Stimulated activated CD4-positive, alpha-beta T cell treated with anti-CD3 and anti-CD28 coated beads, TNF-alpha, amount 100 ng/mL, for 4 hours (primary cell): ENCODE measurements at places on chromosomes 7 and 10.

GRCh38 chr7:13057462-13058200 is 370.2 kb downstream of the ARL4A start:
- DNase-seq, result no peak

GRCh38 chr7:21169667-21170580 is 258.0 kb upstream of the SP4 start:
- DNase-seq, result no peak

GRCh38 chr7:66503036-66503370 is 125.7 kb upstream of the KCTD7 start:
- no peak for DNase-seq

GRCh38 chr10:47184273-47184672 is 115.7 kb upstream of the GDF10 start:
- DNase-seq, result no peak

GRCh38 chr7:80643336-80643915 is 5.0 kb downstream of the CD36 start:
- DNase-seq, result no peak
